C1 segment of cervical spinal cord (tissue), 14 donors: ENCODE measurements at places on chromosomes 5 and 9.

DNA sequence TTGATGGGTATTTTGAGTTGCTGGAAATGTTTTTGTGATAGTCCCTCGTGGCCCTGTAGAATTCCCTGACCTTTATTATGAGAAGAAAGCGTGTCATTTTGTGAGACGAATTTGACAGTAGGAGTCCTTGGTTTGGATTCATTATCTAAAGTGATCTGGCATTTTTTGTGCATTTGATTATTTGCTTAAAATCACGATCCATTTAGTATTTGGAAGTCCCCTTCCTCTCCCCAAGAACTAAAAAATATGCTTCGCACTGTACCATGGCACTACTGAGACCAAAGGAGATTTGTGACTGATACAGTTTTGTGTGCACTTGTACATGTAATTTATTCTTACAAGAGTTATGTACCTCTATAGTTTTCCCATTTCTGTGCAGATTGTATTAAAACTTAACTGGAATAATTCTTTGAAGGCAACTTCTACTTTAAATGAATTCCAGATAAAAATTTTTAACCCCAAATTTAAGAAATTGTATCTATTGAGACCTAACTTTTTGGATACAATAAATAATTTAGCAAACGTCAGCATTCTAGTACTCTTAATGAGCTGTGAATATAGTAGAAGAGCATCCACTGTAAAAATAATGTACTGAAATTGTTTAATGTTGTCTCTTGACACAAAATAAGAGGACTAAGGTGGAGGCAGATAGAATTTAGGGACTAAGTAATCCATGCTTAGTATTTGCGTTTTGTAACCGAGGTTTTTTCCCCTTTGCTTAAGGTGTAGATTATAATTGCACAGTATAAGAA is 2.1 kb downstream of the MAP3K1 start:
- DNase-seq = no peak

GRCh38 chr5:68661237-68661636 is 432.6 kb upstream of the SLC30A5 start:
- DNase-seq = no peak

GRCh38 chr5:5372511-5372910 is 50.0 kb upstream of the ICE1 start:
- no peak for DNase-seq

DNA sequence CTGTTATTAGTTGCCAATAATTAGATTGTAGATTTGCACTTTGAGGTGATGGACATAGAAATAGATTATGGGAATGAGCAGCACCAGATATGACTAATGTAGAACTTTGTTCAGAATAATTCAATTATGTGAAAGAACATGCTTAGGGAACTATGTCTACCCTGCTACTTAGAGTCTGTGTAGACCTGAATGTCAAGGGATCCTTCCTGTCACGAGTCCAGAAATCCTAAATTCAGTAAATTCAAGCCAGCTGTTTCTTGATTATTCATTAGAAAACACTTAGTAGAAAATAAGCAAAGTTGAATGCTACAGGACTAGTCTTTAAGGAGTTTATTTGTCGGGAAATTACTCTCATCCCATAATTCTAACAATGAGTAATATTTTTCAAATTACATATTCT is 887.3 kb upstream of the SEMA6A start:
- DNase-seq = no peak

GRCh38 chr5:8340739-8341344 is 471.9 kb downstream of the MTRR start:
- no peak for DNase-seq
